ENCODE measurements at places on chromosomes 5 and 9.

GRCh38 chr9:101307051-101307450 is 77.8 kb downstream of the BAAT start:
- no peak for DNase-seq

- peak; percentile 12 for DNase-seq
Observed at GRCh38 chr9:1300941-1301340, 250.8 kb downstream of the DMRT2 start.

GRCh38 chr9:8186560-8186959 is 387.0 kb upstream of the DMAC1 start:
- no peak for DNase-seq

DNA sequence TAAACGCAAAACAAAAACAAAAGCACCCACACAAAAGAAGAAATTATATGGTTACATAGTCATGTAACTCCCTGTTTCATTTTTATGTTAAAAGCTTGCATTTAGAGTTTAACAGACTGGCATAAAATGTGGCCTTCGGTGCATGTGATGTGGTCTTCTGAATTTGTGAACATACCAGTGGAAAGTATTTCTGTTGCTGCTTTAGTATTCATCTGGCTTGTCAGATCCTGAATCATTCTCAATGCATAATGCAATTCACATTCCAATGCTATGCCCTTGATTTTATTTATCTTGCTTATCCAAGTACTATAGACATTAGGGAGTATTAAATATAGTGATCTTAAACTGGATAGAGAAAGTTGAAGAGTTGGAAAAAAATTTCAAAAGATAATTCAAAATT is 740.2 kb upstream of the ZNF608 start:
- DNase-seq: peak; percentile 34

- DNase-seq: no peak
Observed at GRCh38 chr5:153400931-153401330, 89.5 kb upstream of the GRIA1 start.

Measured in fibroblast of skin of left biceps (primary cell).